ENCODE measurements at places on chromosomes 12 and 14.

- no peak for DNase-seq
Observed at GRCh38 chr12:76272287-76272686, 75.9 kb downstream of the BBS10 start.

DNA sequence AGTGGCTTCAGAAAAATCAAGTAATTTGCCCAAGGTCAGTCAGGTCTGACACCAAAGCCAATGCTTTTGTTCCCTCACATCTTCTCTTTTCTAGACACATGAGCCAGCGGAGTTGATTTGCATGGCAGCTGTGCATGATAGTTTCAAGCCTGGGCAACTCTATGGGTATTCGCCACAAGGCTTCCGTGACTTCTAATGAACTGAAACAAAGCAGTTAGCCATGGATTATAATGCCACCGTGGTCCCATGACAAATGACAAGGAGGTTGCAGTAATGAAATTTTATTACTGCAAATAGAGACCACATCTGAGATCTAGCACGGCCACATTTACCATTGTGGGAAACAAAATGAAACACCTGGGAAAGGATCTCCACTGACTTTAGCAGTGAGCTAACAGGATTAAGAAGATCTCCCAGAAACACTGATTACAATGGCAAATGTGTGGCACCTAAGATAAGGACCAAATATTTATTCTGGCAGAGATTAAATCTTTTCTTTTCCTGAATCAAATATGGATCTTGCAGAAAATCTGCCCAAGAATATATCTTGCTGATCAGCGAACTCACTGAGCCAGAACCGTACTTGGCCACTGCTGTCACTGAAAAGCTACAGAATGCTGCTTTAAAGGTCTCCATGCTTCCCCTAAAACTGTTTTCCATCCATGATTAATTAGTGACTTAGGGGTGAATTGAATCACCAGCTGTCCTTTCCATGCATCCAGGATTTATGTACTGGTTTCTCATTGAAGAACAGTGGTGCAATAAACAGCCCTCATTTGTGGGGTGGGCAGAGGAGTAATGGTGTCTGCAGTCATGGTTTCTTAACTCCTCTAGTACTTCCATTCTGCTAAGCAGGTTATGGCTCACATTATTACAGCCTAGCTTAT lies 551.0 kb downstream of the DIO2 start:
- no peak for DNase-seq

DNA sequence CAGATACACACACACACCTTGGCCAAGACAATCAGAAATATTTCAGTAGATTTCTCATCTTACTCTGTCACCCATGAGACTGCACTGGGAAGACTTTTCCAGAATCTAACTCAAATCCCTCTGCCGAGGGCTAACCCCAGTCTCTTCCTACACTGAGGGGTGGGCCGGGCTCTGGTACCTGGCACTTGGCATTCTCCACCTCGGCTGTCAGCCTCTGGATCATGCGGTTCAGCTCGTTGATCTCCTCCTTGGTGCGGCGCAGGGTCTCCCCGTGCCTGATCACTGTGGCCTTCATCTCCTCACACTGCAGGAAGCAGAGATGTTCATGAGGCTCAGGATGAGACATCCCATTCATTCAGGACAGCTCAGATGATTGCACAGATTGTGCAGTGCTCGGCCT lies 4.9 kb downstream of the KRT83 start:
- DNase-seq, result no peak

- no peak for DNase-seq
Observed at GRCh38 chr14:61478971-61479473, 157.6 kb downstream of the PRKCH start.

DNA sequence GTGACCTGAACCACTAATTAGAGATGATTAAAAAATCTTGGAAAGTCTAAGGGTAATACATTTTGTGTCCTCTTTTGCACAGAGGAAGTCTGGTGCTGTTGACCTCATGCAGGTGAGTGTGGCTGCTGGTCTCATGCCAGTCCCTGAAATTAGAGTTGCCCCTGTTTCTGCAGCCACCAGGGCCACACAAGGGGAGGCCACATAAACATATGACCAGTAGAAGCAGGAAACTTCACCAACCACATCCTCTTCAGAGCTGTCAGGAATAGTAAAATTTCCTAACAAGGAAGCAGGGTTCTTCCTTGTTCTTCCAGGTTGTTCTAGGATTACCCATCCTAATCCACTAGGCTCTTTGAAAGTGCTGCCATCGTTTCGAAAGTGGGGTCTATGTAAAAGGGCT lies 28.3 kb downstream of the PSMA6 start:
- no peak for DNase-seq

DNA sequence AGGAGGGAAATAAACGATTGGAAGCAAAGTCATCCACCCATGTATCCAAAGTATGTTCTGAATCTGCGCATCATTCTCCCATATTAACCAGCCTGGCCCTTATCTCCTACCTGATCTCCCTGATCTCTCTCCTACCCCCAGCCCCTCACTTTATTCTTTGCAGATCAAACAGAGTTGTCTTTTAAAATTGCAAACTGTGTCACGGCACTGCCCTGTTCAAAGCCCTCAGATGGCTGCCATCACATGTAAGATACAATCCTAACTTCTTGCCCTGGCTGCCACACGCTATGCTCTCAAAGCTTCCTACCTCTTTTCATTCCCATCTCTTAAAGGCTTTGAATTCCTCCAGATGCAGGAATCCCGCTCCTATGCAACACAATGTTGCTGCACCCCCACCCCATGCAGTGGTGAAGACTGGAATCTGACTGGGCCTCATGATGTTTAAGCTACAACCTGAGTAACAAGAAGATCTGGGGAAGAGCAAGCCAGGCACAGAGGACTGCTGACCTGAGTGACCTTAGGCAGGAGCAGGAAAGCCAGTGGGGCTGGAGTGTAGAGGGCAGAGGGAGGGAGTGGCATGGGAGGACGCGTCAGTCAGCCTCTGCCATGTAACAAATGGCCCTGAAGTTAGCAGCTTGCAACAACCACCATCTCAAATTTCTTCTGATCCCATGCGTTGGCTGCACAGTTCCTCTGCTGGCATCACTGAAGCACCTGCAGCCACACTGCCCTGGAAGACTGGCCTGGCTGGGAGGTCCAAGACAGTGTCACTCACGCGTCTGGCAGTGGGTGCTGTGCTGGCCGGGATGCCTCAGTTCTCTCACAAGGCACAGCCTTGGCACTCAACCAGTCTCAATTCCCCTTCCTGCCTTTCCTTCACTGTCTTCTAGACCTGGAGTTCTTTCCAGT lies 382.8 kb downstream of the BCL11B start:
- no peak for DNase-seq

DNA sequence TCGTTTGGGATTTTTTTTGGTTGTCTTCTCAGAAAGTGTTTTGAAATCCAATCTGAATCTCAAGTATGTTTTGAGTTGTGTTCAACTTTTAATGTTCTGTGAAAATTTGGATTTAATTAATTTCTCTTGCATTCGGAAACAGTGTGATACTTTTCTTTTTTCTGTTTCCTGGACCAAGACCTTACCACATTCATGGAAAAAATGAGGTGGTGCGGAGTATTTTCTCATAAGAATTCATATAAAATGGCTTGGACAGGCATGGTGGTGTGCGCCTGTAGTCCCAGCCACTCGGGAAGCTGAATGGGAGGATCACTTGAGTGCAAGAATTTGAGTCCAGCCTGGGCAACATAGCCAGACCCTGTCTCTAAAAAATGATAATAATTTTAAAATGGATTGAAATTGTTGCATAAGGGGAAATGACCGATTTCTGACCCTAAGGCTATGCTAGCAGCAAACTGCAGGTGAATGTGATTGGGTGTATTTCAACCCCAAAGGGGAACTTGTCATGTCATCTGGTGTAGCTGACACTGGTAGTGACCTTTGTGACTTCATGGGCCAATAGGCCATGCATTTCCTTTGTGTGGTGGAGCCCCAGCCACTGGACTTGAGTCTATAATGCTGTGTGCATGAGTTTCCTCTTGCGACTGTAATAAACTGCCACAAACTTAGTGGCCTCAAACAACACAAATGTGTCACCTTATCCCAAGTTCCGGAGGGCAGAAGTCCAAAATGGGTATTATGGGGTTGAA lies 123.5 kb upstream of the RFLNA start:
- DNase-seq, result no peak

- DNase-seq, result no peak
Observed at GRCh38 chr12:33427071-33427470, 12.5 kb downstream of the SYT10 start.

DNA sequence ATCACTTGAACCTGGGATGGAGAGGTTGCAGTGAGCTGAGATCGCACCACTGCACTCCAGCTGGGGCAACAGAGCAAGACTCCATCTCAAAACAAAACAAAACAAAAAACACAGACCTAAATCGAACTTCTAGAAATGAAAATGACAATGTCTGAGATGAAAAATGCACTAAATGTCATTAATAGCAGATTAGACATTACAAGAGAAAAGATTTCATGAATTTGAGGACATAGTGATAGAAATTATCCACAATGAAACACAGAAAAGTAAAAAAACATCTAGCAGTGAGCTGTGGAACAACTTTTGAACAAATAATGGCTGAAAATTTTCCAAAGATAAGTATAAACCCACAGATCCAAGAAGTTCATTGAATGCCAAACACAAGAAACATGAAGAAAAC lies 35.2 kb downstream of the BICDL1 start:
- no peak for DNase-seq

- no peak for DNase-seq
Observed at GRCh38 chr12:32264961-32265360, 134.4 kb upstream of the FGD4 start.

GRCh38 chr14:49497725-49498348 lies 88.3 kb downstream of the RPS29 start:
- peak; percentile 89 for DNase-seq

GRCh38 chr12:67073336-67073735 lies 195.8 kb upstream of the CAND1 start:
- no peak for DNase-seq

DNA sequence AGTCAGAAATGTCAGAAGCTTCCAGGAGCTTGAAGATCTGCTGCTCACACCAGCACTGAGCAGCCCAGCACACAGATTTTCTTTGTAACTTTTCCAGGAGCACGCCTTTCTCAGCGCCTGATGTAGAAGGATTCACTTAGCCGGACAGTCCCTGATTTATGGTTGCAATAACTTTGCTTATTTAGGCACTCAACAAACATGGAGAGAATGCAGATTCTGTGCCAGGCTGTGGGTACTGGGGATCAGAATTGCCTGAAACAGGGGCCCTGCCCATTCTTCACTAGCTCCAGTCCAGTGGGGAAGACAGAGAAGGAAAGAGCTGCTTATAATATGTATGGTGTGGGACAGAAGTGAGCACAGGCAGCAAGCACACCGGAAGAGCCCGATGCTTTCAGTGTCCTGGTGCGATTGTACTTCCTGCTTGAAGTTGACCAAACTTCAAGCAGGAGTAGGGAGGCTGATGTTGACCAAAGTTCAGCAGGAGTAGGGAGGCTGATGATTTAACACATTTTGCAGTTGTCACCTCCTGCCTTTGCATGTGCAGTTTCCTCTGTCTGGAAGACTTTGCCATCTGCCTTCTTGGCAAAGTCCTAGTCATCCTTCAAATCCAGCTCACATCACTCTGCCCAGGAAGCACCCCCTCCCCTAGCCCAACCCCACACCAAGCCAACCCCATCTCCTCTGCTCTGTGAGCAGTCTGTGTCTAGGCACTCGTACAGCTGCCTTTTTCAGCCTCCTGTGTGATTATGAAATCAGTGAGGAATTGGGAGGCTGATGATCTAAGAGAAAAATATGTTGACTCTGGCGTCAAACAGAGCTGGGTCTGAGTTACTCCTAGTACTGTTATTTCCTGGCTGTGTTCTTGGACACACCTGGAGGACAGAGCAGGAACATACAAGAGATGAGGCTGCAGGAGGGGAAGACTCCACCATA lies 12.0 kb upstream of the PRIMA1 start:
- DNase-seq, result no peak

- no peak for DNase-seq
Observed at GRCh38 chr14:99909513-99910064, 116.4 kb downstream of the EML1 start.

- DNase-seq, result no peak
Observed at GRCh38 chr14:94636744-94637412, 24.7 kb downstream of the SERPINA3 start.

DNA sequence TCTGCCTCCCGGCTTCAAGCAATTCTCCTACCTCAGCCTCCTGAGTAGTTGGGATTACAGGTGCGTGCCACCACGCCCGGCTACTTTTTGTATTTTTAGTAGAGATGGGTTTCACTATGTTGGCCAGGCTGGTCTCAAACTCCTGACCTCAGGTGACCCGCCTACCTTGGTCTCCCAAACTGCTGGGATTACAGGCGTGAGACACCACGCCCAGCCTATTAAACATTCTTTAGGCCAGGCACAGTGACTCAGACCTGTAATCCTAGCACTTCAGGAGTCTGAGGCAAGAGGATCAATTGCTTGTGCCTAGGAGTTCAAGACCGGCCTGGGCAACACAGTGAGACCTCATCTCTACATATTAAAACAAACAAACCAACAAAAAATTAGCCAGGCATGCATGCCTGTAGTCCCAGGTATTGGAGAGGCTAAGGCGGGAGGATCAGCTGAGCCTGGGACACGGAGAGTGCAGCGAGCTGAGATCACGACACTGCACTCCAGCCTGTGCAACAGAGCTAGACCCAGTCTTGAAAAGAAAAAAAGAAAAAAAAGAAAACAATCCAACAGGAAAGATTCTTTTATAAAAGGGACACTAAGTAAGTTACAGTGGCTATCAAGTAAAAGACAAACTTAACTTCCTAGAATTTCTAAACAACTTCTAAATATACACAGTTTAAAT lies 70.2 kb downstream of the HECTD1 start:
- DNase-seq, result no peak

- peak; percentile 95 for DNase-seq
Observed at GRCh38 chr14:50311972-50312733, at the start of the genes DMAC2L and L2HGDH. DMAC2L (plus strand) TSS chr14:50312324; CDS start chr14:50321488, 9,164 bp downstream. L2HGDH (minus strand) TSS chr14:50312229; CDS start chr14:50312150, 79 bp downstream.

DNA sequence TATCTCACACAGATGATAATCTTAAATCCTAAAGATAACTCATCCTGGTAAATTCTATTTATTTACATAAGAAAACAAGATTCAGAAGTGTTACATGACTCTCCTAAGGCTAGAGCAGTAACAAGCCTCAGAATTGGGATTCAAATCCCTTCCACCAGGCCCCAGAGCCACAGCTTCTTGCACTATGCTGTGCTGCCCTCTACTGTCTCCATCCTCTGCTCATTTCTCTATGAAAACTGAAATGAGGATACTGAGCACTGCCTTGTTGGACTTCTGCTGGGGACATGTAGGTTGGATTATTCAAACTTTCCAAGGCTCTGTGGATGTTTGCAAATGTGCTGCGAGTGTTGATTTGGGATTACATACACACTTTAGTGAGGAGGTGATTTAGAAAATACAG lies 23.5 kb upstream of the C12orf50 start:
- peak; percentile 63 for DNase-seq

DNA sequence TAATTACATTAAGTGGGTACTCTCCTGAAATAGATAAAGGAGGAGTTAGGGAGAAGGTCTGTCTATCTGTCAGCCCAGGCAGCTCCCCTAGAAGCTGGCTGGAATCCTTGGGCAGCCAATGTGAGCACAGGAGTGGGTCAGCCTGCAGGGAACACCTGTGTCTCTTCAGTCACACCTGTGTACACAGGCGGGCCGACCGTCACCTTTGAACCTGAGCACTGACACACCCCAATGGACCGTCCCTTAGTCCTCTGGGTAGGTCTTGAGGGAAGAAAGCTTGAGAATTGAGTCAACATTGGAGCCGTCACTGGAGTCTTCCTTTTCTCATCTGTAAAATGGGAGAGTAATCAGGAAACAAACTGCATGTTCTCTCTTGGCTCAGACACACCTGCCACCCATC lies 9.8 kb upstream of the GSC start:
- no peak for DNase-seq
